ENCODE measurements at places on chromosomes 7 and 10.

DNA sequence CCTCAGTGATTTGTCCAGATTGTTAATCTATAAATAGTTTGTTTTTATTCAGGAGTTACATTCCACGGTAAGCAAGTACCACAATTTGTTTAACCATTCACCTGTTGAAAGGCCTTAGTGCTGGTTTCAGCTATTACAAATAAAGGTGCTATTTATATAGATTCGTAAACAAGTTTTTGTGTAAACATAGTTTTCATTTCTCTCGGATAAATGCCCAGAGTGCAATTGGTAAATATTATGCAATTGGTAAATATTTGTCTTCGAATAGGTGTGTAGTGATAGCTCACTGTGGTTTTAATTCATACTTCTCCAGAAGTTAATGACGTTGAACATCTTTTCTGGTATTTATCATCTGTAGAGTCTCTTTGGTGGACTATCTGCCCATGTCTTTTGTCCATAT, 76.4 kb upstream of the RSU1 start:
- no peak for DNase-seq

GRCh38 chr7:21868576-21868850, 77.2 kb downstream of the CDCA7L start:
- DNase-seq: no peak

GRCh38 chr7:128236924-128237586, 4.0 kb upstream of the LEP start:
- no peak for DNase-seq

GRCh38 chr7:55140221-55140940, 121.6 kb downstream of the EGFR start:
- no peak for DNase-seq

- DNase-seq: no peak
Measured at GRCh38 chr7:32539919-32540531, 44.7 kb downstream of the AVL9 start.

DNA sequence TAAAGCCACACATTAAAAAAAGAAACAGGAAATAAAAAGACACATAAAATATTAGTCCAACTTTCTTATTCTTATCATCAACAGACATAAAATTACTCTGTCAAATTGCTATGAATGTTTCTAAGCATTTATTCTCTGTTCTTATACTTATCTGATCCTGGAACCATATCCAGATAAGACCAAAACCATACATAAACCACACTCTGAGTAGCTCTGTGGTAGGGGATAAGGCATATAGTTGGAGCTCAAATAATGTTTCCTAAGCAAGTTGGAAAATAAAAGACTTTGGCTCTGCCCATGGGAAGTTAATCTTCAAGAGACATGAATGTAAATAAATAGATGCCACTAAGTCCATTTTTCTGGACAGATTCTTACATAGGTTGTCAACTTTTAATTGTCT, 103.1 kb upstream of the PLXDC2 start:
- DNase-seq: no peak

GRCh38 chr7:112381311-112382091, 68.8 kb upstream of the IFRD1 start:
- no peak for DNase-seq

GRCh38 chr10:120505866-120506265, 48.8 kb downstream of the PLPP4 start:
- DNase-seq: no peak

DNA sequence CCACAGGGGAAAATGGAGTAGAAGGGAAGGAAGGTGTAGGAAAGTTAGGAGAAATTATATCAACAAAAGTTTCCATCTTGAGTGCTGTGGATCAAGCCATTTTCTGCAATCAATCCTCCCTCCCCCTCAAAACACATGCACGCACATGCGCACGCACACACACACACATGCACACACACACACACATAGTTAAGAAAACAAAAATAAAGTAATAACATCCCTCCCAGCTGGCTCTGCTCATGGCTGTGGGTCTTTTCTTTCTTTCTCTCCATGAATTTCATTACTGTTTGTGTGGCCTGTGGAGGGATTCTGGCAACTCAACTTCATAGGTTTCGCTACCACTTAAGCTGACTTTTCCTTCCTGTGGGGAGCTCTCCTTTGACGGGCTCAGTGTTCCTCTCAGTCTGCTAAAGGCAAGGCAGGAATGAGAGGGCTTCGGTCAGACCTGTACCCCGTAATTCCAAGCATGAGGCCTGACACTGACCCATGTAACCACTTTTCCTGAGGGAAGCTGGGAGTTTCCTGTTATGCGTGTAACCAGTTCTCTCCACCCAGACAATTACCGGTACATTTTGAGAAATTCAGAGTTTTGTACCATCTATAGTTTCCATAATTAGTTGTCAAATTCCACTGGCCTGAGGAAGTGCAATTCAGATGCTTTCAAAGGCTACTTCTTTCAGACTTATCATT, 79.8 kb downstream of the ZNF92 start:
- no peak for DNase-seq

- DNase-seq: no peak
Measured at GRCh38 chr10:48974510-48975156, 35.0 kb upstream of the LRRC18 start.

DNA sequence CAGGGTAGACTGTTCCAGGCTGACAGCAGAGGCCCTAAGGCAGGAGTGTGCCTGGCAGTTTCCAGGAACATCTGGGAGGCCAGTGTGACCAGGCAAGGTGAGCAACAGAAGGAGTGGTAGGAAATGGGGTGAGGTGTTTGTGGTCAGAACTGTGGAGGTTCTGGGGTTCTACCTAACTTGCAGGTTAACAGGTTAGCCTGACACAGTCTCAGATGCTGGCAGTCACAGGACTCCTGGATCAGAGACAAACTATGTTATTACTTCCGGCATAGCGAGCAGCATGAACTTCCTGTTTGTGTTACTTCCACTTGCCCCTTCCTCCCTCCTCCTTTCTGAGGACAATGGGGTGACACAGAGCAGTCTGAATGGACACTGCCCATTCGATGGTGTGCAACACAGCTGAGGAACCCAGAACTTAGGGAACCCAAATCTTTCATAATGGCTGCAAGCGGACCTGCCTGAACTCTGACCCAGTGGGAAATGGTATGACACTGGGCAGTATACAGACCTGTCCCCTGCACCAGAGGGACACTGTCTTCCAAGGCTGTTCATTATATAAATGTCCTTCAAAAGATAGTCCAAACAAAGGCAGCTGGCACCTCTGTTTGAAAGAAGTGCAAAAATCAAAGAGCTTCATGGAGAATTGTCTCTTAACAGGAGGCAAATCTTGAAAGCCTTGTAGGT, 3.9 kb upstream of the SAR1A start:
- no peak for DNase-seq

DNA sequence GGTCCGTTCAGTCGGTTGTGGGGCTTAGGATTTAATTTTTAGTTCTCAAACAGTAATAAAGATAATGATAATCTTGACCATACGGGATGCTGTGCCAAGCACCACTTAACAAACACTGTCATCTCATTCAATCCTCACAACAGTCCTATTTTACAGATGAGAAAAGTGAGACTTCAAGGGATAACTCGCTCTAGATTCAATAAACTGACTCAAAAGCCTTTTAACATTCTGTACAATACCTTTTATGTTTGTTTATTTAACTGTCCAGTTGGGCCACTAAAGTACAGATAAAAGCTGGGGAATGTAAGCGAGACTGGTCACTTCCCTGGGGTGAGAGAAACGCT, 437 bp upstream of the CFAP69 start:
- no peak for DNase-seq

- no peak for DNase-seq
Measured at GRCh38 chr7:111697771-111698170, 135.5 kb upstream of the IMMP2L start.

- DNase-seq: no peak
Measured at GRCh38 chr10:113000876-113001598, 51.0 kb downstream of the TCF7L2 start.

DNA sequence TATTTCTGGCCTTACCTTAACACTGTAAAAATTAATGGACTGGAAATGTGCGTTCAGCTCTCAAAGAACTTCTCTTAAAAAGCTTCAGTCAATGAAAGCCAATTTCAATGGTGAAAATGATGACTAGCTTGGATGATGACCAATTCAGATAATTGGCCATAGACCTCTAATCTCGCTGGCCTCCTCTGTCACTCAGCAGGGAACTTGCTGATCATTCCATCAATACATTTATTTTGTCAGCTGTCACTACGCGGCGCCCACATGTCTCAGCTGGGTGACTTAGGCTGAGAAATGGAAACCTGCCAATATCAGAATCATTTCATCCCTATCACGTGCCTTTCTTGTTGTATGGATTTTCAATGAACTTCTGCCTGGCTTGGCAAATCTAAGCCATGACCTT, 673.0 kb upstream of the AUTS2 start:
- DNase-seq: no peak

- DNase-seq: no peak
Measured at GRCh38 chr10:60495338-60496055, 105.8 kb upstream of the ANK3 start.

DNA sequence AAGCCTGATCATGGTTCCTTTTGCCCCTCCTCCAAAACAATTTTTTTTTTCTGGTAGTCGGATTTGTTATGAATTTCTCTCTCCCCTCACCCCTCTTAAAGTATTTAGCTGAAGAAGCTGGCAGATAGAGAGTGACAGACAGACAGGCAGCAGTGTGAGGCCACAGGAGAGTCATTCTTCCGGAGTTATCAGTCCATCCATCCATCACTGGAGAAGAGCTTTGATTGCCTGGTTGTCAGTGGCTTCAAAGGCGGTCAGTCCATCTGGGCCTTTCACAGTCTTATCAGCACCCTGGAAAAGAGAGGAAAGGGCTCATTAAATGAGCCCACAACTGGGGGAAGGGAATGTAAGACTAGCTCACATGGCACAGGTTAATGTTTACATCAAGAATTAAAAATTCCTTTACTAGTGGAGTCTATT, 47.4 kb downstream of the MTPN start:
- no peak for DNase-seq

DNA sequence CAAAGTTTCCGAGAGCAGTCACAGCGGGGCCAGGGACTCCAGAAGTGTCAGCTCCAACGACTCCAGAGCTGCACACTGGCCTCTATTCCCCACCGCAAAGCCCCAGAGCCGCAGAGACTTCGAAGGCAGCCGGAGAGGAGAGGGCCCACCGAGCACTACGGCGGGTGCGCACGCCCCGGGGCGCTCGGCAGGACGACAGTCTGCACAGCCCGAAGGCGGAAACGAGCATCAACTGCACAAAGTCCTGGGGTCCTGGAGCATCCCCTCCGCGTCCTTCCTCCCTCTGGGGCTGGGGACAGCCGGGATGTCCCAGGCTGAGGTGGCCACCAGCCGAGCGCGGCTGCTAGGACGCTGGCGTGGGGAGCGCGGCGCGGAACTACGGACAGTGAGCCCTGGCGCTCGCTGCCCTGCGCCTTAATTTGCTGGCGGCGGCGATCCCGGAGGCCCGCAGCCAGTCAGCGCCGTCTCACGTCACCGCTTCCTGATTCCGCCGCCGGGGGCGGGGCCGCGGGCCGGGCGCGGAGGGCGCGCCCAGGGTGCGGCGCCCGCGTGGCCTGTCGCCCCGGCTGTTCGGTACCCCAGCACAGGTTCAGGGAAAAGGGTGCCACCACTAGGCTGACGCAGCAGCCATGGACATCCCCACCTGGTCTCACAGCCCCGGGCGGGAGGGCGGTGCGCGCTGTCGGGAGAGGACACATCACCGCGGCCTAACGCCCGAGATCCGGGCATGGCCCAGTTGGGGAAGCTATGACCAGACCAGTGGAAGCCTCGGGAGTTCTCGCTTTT, at the start of gene TBX20:
Gene TBX20 (minus strand): TSS at position 391 of the 786 bp plus-strand sequence. CDS start 480 bp downstream, outside the sequence.
- no peak for DNase-seq

- no peak for DNase-seq
Measured at GRCh38 chr7:83701736-83702135, 52.8 kb upstream of the SEMA3E start.

- no peak for DNase-seq
Measured at GRCh38 chr10:86744067-86744725, 12.2 kb upstream of the BMPR1A start.

GRCh38 chr7:52877240-52877639, 158.2 kb upstream of the POM121L12 start:
- no peak for DNase-seq

DNA sequence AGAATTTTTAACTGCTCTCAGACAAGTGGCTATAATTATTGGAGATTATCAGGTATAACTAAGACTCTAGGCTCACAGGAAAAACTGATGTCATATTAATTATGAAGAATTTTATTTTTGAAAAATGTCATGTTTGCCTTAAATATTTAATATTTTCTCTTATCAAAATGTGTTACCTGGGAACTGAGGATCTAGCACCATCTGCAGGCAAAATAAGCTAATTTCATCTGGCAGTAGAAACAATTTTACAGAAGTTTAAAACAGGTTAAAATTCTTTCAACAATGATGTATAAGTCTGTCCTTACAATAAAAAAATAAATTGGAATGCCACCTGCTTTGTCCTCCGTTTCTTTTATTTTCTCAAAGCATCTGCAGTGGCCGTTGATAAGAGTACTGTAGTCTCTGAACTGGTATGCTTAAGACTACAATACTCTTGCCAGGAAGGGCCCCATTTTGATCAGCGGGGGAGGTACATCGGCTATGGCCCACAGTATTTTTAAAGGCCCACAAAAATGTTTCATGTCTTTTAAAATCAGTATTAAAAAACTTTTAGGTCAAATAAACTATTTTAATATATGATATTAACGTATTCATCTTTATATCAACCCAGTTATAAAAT, 81.3 kb downstream of the VWDE start:
- no peak for DNase-seq

DNA sequence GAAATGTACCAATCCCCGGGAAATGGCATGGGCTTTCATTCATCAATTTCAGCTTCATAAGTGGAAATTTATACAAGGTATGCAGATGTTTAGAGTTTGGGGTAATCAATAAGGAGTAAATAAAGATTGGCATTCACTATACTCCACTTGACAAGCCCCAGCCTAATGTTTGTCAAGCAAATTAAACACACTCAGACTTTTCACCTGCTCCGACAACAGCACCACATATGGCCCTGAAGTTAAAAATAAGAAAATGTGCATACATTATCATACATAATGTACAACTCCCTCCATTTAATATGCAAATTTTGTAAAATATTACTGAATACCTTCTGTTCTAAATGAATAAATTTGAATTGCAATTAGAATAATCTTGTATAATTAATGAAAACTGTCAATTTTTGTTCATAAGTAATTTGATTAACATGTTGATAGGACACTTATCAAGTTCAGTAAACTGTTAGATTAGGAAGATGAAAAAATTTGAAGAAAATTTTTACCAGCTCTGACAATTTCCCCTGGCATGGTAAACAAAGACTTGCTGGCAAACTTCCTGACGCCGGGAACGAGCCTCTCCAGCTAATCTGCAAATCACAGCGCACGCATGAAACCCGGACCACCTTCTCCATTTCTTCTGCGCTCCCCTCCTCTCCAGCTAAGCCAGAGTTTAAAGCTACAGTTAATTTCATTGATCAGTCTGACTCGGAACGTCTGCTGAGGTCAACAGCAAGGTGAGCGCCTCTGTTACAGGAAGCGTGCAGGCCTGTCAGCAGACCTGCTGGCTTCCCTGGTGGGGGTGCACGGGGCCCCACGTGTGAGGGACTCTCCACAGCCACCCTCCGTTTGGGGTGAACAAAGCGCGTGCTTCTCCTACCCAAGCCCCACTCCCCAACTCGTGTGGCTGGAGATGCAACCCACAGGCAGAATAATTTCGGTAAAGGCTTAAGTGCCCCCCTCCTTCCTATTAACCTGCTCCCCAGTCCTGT, 70.7 kb downstream of the EBF3 start:
- DNase-seq: no peak

- DNase-seq: no peak
Measured at GRCh38 chr7:38451840-38452239, 178.4 kb upstream of the TARP start.
